ENCODE measurements at places on chromosomes 6 and 20. TPM values are rescaled to one million over a fixed set of nuclear protein-coding genes. Genes with fewer than 3 reads are reported as not detected.

Gene RIPK1
- total RNA-seq = 11.5 TPM

GRCh38 chr20:5843054-5843592 is 92.9 kb downstream of the SHLD1 start:
- DNase-seq = no peak
- no peaks in the 10 kb centered on the region for H3K36me3 ChIP-seq
- no peaks in the 10 kb centered on the region for H3K27me3 ChIP-seq
- H3K27ac ChIP-seq = no peak overlapping the region

GRCh38 chr6:166343150-166343487 is 774 bp upstream of the SFT2D1 start:
- H3K27ac ChIP-seq = peak overlapping the region; percentile 65
- peaks cover 25% of the 10 kb centered on the region for H3K36me3 ChIP-seq
- peaks cover 8% of the 10 kb centered on the region for H3K4me1 ChIP-seq
- peaks cover 12% of the 10 kb centered on the region for H3K27me3 ChIP-seq

Gene KIFC1
- 105 TPM for total RNA-seq

Gene PRL
- total RNA-seq = not detected

DNA sequence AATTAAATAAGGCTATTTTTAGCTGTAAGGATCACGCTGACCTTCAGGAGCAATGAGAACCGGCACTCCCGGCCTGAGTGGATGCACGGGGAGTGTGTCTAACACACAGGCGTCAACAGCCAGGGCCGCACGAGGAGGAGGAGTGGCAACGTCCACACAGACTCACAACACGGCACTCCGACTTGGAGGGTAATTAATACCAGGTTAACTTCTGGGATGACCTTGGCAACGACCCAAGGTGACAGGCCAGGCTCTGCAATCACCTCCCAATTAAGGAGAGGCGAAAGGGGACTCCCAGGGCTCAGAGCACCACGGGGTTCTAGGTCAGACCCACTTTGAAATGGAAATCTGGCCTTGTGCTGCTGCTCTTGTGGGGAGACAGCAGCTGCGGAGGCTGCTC is 84.0 kb downstream of the RAMACL start:
- no peak overlapping the region for H3K4me3 ChIP-seq
- H3K27me3 ChIP-seq = no peaks in the 10 kb centered on the region
- DNase-seq = no peak
- H3K27ac ChIP-seq = no peak overlapping the region

Gene MYMX
- not detected for total RNA-seq

DNA sequence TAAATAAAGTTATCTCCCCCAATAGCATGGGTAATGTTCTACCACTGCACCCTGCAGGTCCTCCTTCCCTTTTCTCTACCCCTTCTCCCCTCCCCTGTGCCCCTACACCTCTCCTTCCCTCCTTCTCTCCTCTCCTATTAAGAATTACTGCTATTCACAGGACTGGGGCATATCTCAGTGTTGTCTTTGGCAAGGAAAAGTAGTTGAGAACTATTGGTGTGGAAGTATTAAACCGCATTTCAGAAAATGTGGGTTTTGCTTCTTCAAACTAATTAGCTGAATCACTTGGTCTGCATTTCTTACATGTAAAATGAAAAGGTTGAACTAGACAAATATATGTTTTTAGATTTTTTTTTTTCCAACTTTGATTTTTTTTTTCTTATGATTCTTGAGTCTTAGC is 296.3 kb downstream of the CDKAL1 start:
- no peak overlapping the region for H3K4me3 ChIP-seq
- H3K27ac ChIP-seq = no peak overlapping the region
- no peaks in the 10 kb centered on the region for H3K27me3 ChIP-seq
- H3K4me1 ChIP-seq = peaks cover 14% of the 10 kb centered on the region

DNA sequence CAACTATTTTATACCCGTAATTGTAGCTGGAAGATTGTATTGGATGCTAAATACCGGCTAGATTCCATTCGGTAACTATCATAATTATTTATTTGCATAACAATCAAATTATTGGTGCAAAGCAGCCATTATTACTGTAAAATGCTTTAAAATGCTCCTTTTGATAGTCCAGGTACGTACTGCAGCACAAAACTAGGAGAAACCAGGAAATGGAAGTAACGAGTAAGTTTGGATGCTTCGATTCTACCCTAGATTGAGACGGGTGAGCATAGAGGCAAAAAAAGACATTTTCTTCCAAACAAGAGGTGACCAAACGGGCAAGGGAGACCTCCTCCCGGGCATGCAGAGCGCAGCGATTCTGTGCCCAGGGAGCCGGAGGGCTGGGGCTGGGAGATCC is 469 bp upstream of the XRN2 start:
- DNase-seq = no peak
- H3K4me1 ChIP-seq = peaks cover 9% of the 10 kb centered on the region
- no peaks in the 10 kb centered on the region for H3K27me3 ChIP-seq
- peak overlapping the region; percentile 90 for H3K27ac ChIP-seq
- H3K4me3 ChIP-seq = peak overlapping the region; percentile 73

- no peaks in the 10 kb centered on the region for H3K27me3 ChIP-seq
- peak overlapping the region; percentile 95 for H3K4me3 ChIP-seq
- no peak for DNase-seq
- H3K36me3 ChIP-seq = peaks cover 54% of the 10 kb centered on the region
Observed at GRCh38 chr20:44884907-44885391, 556 bp upstream of the YWHAB start.

- no peaks in the 10 kb centered on the region for H3K27me3 ChIP-seq
- peak overlapping the region; percentile 42 for H3K27ac ChIP-seq
- DNase-seq = peak; percentile 78
- no peak overlapping the region for H3K4me3 ChIP-seq
- peaks cover 13% of the 10 kb centered on the region for H3K36me3 ChIP-seq
- H3K4me1 ChIP-seq = peaks cover 16% of the 10 kb centered on the region
Observed at GRCh38 chr20:36836591-36837269, 39.2 kb upstream of the TLDC2 start.

DNA sequence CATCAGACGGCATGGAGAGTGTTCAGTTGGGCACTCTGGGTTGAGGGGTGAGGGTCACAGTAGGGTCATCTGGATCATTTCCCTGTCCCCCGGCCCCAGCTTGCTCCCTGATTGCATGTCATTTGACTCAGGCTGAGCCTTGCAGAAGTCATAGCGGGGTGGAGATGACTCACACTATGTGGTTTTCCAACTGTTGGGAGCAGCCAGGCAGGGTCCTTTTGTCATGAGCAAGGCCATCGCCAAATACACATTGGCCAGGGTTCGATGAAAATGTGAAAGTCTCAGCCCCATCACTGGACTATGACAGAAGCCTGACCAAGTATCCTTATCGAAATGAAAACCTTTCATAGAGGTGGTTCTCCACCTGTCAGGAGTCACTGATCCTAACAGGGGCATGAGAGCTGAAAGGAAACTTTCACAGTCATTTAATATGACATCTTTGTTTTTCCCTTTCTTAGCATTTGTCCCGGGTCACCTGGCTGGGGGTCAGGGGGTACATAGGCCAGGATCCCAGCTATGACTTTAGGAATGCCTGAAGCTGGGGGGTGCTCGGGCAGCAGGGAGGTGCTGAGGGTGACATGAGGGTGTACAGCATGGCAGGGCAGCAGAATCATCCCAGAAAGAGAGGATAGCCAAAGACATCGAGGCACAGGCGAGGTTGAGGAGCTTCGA is 70.2 kb upstream of the CD93 start:
- no peak for DNase-seq
- no peaks in the 10 kb centered on the region for H3K27me3 ChIP-seq
- H3K4me1 ChIP-seq = peaks cover 18% of the 10 kb centered on the region
- no peaks in the 10 kb centered on the region for H3K36me3 ChIP-seq

Gene FAM217A
- not detected for total RNA-seq

Gene PRSS16
- total RNA-seq = 31.3 TPM

Gene DHX35
- total RNA-seq = 19.1 TPM

DNA sequence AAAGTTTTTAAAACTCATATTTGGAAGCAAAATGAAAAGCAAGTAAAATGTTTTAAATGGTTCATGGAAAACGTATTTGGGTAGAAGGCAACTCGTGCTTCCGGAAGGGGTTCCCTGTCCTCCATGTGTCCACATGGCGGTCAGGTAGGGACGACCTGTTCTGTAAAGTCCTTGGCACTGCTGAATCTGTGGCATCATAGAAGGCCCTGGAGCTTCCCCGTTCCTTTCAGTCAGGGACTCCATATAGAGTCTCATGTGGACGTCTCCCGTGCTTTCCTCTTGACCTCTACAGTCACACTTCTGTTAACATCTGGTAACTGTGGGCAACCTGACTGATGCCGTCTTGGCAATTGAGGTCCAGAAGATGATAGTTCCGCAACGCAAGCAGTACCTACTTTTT is 11.4 kb downstream of the DYNLT1 start:
- H3K27me3 ChIP-seq = no peaks in the 10 kb centered on the region
- no peak overlapping the region for H3K4me3 ChIP-seq
- no peak overlapping the region for H3K27ac ChIP-seq
- H3K36me3 ChIP-seq = peaks cover 56% of the 10 kb centered on the region

DNA sequence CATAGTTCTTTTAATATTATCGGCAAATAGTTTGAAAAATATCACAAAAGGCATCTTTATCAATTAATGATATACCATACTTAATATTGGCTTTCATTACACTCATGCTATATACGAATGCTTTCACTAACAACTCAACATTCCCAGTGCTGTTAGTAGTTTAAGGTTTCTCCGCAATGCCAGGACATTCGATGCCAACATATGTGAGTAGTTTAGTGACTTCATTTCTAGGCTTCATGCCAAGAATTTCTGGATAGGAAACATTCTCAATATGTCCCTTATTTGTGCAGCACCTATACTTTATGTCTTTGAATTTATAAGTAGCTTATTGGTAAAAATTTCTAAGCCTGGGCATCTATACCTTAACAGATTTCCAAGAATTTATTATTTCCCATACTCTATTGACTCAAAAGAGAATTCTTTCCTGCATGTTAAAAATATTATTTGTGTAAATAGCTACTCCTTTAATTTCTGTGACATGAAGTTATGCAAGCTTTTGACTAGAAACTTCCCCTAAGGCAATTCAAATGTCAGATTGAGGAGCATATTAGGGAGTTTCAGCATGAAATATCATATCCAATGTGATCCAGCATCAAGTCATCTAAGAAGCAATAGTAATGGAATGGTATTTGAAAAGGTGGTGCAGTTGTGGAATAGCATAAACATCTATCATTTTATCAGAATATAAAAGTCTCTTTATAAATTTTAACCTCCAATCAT is 236.0 kb upstream of the STXBP5 start:
- no peak for DNase-seq
- H3K4me3 ChIP-seq = no peak overlapping the region
- H3K36me3 ChIP-seq = no peaks in the 10 kb centered on the region
- no peak overlapping the region for H3K27ac ChIP-seq
- H3K4me1 ChIP-seq = no peaks in the 10 kb centered on the region
- H3K27me3 ChIP-seq = no peaks in the 10 kb centered on the region

DNA sequence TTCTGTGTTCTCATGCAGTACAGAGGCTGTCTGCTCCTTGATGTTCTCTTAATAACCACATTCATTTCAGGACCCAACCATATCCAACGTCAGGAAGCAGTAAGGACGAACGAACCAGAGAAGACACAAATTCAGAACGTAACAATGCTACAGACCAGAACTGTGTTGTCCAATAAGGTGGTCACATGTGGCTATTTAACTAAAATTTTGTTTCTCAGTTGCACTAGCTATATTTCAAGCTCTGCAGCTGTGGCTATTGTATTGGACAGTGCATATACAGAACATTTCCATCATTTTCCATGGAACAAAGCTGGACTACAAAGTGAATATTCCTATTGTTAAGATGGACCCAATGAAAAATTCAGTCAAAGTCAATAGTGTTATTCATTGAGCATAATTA is 27.0 kb downstream of the MAP7 start:
- H3K36me3 ChIP-seq = no peaks in the 10 kb centered on the region
- no peak overlapping the region for H3K27ac ChIP-seq
- DNase-seq = no peak
- no peaks in the 10 kb centered on the region for H3K27me3 ChIP-seq

DNA sequence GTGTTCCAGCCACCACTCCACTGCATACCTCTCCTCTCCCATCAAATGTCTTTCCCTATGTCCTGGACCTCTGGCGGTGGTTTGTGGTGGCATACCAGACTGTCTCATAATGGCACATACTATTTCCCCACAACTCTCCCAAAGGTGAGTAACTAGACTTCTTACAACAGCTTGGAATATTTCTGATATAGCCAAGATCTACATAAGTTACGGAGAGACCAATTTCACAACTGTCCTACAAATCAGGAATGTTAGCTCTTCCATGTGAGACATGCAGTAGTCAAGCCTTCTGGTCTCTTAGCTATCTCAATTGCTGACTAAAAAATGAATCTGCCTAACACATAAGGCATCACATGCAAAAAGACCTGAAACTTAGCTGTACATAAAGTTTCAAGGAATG is 588.9 kb downstream of the RNF144B start:
- no peaks in the 10 kb centered on the region for H3K4me1 ChIP-seq
- no peak for DNase-seq
- H3K36me3 ChIP-seq = no peaks in the 10 kb centered on the region
- no peak overlapping the region for H3K4me3 ChIP-seq
- H3K27ac ChIP-seq = no peak overlapping the region

Gene CLDN20
- total RNA-seq = not detected

DNA sequence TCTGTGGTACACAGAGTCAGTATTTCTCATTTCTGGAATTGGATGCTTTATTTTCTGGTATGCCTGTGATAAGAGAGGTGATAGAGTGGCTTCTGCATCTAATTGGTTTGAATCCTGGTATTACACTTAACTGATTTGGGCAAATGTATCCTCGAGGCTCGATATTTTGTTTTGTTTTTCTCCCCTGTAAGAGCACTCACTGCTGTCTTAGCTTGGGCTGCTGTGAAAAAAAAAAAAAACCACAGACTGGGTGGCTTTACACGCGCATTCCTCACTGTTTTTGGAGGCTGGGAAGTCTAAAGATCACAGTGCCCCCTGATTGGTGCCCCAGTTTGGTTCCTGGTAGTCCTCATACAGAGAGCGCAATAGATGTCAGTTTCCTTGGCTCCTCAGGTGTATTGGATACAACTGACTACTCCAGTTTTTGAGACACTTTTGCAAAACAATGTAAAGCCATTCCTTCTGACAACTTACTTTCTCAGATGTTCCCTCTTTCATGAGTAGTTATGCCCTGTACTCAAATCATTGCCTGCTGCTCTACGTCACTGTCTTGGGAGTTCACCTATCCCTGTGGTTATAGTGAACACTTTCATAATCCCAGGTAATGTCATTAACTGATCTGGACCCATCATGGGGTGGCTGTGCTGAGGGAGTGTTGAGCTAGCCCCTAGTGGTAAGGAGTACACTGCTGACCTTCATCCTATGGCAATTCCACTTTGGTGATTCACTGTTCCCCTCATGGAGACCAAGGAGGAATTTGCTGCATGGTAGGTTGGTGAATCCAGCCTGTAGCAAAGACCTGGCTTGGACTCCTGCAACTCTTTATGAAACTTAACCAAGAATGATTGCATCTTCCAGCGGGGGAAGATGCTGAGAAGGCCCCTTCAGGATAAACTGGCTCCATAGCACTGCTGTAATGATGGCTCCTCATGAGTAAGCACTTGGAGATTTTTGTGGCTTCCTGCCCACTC is 3.5 kb upstream of the ACAT2 start:
- H3K4me3 ChIP-seq = no peak overlapping the region
- H3K27me3 ChIP-seq = no peaks in the 10 kb centered on the region
- peaks cover 35% of the 10 kb centered on the region for H3K4me1 ChIP-seq
- H3K36me3 ChIP-seq = peaks cover 87% of the 10 kb centered on the region
- DNase-seq = no peak

- H3K36me3 ChIP-seq = no peaks in the 10 kb centered on the region
- no peak overlapping the region for H3K27ac ChIP-seq
- no peak for DNase-seq
- H3K4me1 ChIP-seq = peaks cover 27% of the 10 kb centered on the region
- H3K4me3 ChIP-seq = no peak overlapping the region
- no peaks in the 10 kb centered on the region for H3K27me3 ChIP-seq
Observed at GRCh38 chr20:2917266-2917665, 44.0 kb downstream of the PTPRA start.

Gene DNAH8
- total RNA-seq = 0.05 TPM
